BJ (cell line): ENCODE measurements at places on chromosomes 11 and 22.
A peak's percentile ranks its signal among the peaks of the same experiment; 100 is the strongest.

DNA sequence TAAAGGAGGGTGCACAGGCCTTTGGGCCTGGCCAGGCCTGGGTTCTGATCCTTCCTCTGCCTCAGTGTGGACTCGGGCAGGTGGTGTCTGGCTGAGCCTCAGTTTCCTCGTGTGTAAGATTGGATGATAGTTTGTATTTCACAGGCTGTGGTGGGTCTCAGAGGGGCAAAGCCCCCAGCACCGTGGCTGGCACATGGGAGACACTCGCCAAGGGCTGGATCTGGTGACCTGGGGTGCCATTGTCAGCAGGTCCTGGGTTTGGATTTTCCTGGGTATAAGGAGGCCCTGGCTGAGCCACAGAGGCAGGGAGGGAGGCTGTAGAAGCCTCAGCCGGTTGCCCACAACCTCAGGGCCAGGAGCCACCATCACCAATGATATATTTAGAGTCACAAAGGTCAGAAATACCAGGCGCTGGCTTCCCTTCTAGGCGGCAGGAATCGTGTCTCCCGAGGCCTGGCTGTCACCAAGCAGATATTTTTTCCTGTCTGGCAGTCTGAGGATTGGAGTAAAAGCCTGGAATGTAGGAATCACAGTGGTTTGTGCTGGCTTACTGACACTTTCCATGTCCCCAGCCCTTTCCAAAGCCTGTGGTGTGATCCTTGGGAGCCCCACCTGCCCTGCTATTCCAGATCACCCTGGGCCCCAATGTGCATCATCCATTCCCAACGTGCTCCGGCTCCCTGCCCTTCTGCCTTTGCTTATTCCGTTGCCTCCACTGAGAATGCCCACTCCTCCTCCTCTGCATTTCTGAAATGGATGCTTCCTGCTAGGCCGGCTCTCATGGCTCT is 15.6 kb downstream of the KCNC1 start:
- no peak for DNase-seq

GRCh38 chr11:3859373-3859881 is 4.0 kb downstream of the STIM1 start:
- DNase-seq = no peak

- no peak for DNase-seq
These were observed 888.0 kb downstream of the BRD1 start for GRCh38 chr22:48939441-48940265.

DNA sequence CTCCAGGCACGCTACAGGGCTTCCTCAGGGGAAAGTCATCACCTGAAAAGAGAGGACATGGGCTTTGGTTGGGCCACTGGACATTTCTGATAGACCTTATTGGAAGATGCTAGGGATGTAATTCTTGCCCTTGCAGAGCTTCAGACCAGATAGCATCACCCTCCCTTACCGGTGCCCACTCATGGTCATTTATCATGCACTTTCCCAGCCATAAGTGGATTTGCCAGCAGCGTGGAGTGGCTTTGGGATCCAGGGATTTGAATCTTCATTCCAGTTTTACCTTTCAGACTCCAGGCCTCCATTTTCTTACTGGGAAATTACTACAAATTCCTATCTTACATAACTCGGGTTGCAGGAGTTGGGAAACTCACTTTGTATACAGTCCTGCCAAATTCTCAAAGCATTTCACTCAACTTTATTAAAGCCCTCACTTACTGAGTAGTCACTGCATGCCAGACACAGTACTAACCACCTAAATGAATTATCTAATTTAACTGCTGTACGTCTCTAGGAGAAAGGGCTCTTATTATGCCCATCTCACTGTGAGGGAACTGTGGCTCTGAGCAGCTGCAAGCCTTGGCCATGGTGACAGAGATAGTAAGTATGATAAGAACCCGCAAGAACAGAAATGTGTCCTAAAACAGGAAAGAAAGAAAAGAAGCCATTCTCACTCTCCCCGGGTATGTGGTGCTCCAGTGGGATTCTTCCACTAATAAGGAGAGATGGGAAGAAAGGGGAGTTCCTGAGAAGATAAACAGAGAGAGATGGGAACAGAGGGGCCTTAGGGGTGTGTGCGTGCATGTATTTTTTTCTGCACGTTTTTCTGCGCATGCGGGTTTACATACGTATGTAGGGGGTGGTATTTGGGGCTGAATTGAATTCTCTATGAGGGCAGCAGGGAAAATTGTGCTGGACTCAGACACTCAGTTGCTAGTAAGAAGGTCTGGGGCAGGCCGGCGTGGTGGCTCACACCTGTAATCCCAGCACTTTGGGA is 9.7 kb downstream of the CHRM1 start:
- no peak for DNase-seq

- DNase-seq = no peak
These were observed 759 bp downstream of the ROBO4 start for GRCh38 chr11:124896821-124897391.

DNA sequence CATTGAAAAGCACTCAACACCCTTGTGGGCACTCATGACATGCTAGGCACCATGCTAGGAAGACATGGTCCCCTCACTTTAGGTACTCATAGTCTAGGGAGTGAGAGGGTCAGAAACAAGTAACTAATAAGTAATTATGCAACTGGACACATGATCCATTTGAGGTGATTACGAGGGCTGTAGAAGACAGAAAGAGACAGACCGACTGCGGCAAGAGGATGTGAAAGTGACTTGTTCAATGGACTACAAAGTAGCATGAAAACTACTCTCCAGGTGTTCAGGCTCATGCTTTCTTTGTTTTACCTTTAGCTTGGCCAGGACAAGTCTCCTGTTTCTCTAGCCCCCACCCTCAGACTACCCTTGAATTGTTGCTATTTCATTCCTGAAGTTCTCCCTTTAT is 310.8 kb upstream of the SORL1-AS1 start:
- no peak for DNase-seq

- no peak for DNase-seq
These were observed 744.3 kb downstream of the NTM start for GRCh38 chr11:132114743-132115142.

GRCh38 chr11:33825854-33826560 is 51.7 kb upstream of the FBXO3 start:
- no peak for DNase-seq

- DNase-seq = no peak
These were observed 73.4 kb upstream of the HMGXB4 start for GRCh38 chr22:35183917-35184316.

GRCh38 chr22:36580846-36581245 is 51.9 kb upstream of the EIF3D start:
- DNase-seq = no peak

DNA sequence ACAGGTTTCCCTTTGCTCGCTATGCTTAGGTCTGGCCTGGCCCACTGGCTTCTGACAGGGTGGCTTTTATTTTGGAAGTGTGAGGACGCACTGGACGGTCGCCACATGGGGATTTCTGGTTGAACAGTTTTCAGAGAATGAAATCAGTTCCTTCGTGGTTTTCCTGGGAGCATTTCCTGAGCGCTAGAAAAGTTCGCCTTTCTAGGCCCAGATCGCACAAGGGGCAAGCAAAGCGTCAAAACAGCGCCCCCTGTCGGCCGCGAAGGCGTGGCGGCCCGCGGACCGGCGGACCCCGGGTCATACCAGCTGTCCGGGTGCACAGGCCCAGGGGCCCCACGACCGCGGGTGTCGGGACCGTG is 12.7 kb upstream of the CYP2R1 start:
- no peak for DNase-seq

DNA sequence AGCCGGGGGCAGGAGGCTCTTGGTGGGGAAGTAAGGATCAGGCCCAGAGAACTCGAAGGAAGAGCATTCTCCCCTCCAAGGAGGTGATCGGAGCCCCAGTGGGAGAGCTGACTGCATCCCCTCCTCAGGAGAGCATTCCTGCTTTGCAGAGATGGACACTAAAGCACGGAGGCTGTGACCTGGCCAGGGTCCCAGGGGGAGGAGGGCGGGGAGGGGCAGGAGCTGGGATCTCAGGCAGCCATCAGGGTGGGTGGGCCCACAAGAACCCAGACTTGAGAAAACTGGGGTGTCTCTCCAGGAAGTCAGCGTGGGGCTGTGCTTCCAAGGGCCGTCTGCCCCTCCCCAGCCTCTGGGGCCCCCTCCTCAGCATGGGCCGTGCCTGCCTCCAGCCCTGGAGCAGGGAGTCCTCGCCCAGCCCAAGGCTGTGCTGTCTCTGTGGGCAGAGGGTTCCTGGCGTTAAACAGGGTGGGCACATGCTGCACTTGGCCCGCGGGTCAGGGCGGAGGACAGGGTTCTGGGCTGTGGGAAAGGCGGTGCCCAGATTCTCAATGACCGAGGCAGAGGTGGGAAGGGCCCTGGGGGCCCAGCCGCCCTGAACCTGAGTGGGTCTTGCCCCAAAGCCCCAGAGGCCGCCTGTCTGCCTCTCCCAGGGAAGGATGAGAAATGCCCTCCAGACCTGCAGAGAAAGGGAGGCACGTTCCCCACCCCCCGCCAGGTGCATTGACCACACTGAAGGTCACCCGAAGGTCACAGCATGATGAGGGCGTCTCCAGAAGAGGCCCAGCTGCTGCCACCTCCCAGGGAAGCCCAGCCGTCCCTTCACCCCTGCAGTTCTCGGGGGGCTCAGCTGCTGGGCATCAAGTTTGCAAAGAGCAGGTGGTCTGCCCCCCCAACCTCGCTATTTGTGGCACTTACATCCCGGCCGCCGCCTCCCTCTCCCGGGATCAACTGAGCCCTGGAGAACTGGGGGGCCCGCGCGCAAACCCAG is 643 bp downstream of the CEND1 start:
- DNase-seq = no peak

DNA sequence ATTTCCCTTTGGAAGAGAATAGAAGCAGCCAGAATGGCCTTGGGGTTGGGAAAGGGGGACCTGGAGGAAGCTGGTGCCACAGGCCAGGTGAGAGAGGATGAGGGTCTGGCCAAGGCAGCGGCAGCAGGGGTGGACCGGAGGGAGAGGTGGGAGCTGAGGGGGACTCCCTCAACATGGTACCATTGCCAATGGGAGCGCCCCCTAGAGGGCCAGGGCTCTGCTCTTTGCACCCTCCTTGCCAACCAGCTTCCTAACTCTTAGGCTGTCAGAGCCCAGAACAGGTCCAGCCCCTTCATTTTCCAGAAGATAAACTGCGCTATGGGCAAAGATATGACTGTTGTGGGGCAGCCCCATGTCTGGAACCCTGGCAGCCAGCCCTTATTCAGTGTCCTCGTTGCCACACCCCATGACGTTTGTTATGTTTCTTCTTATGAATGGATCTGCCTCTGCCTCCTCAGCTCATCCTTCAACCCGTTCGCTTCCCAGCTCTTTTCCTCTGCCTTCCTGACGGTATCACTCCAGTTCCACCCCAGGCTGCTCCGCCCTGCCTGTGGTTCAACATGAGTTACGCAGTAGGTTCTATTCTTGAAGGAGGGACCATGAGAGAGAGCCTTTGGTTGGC is 185.2 kb downstream of the GRIK4 start:
- no peak for DNase-seq

DNA sequence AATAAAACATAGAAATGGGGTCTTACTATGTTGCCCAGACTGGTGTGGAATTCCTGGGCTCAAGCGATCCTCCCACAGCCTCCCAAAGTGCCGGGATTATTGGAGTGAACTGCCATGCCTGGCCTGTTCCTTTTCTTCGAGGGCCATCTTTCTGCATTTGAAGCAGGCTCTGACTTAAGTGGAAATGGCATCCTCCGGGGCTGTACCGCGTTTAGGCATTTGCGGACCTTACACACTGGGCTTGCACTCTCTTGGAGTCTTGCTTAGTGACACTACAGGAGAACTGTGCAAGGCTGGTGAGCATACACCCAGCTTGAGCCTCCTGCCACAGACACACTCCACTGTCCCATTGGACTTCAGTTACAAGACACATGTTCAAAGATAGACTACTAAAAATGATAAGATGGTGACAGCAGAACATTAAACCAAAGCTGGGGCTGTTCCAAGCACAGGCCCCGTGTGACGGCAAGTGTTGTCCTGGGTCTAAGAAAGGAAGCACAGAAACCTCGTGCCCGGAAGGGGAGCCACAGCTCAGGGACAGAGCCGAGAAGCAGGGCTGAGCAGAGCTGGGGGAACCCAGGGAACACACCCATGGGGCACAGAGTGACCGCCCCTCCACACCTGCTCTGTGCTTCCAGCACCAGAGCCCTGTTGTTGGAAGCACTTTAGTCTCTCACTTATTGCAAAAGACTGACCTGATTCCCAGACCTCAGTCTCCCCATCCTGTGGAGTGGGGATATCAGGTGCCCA is 59.0 kb upstream of the SHANK2 start:
- no peak for DNase-seq

GRCh38 chr22:31474743-31475142 is 14.9 kb downstream of the EIF4ENIF1 start:
- peak; percentile 52 for DNase-seq
